Stimulated activated CD8-positive, alpha-beta memory T cell treated with anti-CD3 and anti-CD28 coated beads, Interleukin-4, amount 100 ng/mL, for 1 hour (primary cell): ENCODE measurements at places on chromosomes 11 and 22.

DNA sequence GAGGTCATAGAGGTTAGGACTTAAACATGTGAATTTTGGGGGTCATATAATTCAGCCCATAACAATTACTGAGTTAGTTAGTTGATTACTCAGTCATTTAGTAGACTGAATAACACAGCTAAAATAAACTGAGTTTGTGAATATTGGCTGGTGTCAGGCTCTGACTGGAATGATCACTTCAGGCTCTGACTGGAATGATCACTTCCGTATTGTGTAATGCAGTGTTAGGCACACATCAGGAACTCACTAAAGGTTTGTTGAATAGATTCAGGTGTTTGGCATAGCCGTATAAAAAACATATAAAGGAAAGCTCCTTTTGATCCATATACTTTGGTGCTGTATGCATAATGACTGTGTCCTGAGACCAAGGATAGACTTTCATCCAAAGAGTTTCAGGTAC lies 610.5 kb downstream of the INSC start:
- no peak for DNase-seq

DNA sequence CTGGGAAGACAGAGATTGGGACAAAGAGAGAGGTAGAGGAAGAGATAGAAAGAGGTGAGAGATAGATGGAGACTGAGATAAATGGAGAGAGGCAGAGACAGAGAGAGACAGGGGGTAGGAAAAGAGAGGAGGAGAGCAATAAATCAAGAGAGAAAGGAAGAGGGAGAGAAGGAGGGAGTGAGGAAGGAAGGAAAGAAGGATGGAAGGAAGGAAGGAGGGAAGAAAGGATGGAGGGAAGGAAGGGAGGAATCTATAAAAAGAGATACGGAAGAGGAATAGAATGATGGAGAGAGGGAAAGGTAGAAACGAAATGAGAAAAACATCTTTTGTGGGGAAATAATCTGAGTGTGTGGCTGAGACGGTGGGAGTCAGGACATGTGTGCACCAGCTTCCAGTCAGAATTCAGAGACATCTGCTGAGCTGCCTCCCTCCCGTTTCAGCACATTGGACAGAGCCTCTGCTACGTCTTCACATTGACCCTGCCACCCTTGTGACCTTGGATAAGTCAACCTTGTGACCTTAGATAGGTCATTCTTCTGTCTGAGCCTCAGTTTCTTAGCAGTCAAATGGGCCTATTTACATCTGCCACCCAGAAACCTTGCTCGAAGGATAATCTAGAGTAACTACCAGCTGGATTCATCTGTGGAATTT lies 417.8 kb downstream of the MIAT start:
- no peak for DNase-seq

DNA sequence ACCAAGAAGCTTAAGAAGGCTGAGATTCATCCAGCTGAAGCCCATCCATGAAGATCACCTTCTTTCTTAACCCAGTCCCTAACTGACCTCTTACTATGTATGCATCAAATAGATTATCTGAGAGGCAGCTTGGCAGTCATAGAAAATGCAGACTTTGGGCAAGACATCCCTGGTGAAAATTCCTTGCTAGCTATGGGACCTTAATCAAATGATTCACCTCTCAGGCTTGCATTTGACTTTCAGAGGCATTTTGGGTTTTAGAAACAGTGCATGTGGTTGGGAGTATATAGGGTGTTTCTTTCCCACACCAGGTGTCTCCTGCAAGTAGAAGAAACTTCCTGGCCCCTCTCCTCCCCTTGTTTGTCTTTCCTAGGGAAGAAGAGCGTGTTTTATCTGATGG lies 188.5 kb upstream of the ISX start:
- DNase-seq = no peak

- DNase-seq = no peak
These were observed 19.8 kb downstream of the RRP8 start for GRCh38 chr11:6583584-6583983.

GRCh38 chr11:64686466-64687170 lies 36.4 kb downstream of the NRXN2 start:
- DNase-seq = no peak

DNA sequence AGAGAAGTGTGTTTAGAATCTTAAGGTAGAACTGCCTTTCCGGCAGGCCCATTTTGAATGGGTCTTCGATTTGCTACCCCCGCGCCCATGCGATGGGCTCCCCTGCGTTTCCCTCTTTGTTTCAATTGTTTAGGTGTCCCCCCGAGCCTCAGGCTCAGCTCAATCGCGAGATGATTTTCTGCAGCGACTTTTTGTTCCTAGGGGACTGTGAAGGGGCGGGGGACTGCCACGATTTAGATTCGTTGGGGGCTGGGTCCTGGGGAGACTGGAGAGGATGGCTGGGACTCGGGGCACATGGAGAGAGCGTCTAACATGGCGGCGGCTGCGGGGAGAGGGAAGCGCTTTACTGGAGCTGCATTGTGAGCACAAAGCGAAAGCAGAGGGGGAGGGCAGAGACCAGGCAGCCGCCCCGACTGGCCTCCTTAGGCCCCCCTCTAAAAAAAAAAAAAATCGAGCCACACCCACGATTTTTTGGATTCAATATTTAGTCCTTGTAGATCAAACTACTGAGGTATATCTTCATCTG lies 1.7 kb downstream of the CAPRIN1 start:
- DNase-seq = peak; percentile 51

DNA sequence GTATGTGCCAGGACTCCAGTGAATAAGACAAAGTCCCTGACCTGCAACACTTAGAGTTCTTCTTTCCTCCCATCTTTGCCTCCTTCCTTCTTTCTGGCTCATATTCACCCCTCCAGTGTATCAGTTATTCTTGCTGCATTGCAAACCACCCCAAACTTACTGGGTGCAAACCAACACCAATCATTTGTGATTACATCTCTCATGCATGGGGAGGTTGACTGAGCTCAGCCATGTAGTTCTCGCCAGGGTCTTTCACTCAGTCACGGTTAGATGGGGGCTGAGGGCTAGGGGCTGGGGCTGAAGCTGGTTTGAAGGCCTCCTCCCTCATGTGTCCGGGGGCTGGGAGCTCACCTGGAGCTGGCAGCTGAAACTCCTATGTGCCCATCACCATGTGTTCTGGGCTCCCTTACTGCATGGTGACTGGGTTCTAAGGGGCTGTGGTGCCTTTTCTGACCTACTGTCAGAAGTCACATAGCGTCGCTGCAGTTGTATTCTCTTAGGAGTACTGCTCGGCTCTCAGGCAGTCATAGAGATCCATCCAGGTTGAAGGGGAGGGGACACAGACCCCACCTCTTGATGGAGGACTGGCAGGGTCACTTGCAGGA lies 35.0 kb upstream of the CACNG2 start:
- no peak for DNase-seq

- peak; percentile 12 for DNase-seq
These were observed 9.0 kb downstream of the SYN3 start for GRCh38 chr22:33049119-33049729.

DNA sequence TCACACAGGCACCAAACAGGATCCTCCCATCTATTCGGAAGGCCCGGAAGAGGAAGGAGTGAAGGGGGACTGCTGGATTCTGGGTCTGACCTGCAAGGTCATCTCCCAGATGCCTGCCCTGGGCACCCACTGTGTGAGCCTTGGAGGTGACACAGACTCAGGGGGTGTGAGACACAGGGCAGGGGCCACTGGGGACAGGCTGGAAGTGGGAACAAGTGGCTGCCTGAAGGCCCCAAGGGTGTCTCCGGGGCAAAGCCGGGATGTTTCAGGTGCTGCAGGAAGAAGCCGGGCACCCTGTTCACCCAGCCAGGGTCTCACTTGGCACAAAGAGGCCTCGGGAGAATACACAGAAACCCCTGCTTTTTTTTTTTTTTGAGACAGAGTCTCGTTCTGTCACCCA lies 385.5 kb downstream of the CTTN start:
- no peak for DNase-seq

GRCh38 chr22:44311855-44312170 lies 938 bp downstream of the SHISAL1 start:
- DNase-seq = no peak
